H4 (cell line): ENCODE measurements at places on chromosomes 6 and 20. TPM values are rescaled to one million over a fixed set of nuclear protein-coding genes. Genes with fewer than 3 reads are reported as not detected.

DNA sequence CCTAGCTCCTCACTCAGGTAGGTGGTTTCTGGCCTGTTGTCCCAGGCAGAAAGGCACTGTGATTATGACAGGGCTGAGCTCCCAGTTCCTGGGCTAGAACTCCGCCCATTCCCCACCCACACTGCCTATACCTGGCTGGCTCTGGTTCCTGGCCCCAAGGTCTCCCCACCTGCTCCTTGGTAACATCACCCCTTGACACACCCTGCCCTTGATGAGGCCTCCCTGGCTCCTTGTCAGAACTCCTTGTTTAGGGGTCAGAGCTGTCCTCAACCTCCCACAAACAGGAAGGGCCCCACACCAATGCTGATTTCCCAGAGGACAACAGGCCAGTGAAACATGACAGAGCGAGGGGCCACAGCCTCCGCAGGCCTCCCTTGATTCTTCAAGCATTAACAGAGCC lies 15.5 kb upstream of the MYMX start:
- no peak for DNase-seq

Gene CDH4
- 0.14 and 0.16 TPM in 2 replicates for total RNA-seq

DNA sequence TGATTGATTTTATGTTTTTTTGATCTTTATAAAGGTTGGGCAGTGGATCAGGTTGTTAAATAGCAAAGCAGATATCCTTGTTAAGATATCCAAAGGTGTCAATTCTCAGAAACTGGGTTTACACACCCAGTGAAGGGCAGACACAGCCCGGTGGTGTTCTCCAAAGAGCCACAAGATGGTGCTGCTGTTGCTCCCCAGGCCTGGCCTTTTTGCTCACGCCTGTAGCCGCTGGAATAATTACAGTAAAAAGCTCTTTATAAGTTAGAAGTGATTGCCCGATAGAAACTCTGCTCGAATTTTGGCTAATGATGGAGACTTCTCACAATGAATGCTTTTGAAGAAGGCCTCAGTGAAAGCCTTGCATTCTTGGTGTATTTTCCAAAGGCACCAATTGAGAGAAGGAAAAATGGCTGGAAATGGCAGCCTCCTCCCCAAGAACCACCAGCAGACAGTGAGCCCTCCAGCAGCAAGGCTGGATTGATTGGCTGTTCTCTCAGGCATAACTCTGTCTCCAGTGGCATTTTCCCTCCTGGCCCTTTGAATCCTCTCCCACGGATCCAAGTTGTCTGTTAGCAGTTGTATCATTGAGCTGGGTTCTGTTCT lies 120.5 kb upstream of the CHD6 start:
- peak; percentile 26 for DNase-seq

Gene SYCP2
- 0.23 and 2.1 TPM in 2 replicates for total RNA-seq

GRCh38 chr6:146981981-146982380 lies 222.2 kb upstream of the STXBP5 start:
- DNase-seq = no peak

DNA sequence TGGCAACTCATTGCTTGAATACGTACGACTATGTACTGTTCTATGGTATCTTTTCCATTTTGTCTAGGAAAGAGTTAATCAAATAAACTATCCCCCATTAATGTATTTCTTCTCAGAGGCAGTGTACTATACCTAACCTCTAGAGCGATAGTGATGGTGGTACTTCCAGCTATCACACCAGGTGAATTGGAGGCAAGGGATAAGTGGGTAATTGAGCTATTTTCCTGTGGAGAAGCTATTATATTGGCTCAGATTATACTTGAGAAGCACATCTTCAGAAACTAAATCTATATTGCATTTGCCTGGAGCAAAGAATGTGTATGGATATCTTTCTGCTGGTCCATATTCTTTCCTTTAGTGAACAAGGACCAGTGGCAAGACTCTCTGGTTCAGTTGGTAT lies 430.7 kb upstream of the KHDRBS2 start:
- no peak for DNase-seq

- no peak for DNase-seq
Measured at GRCh38 chr6:157445277-157446009, 64.5 kb downstream of the ZDHHC14 start.

Gene KCNG1
- 11.3 and 24.5 TPM in 2 replicates for total RNA-seq

DNA sequence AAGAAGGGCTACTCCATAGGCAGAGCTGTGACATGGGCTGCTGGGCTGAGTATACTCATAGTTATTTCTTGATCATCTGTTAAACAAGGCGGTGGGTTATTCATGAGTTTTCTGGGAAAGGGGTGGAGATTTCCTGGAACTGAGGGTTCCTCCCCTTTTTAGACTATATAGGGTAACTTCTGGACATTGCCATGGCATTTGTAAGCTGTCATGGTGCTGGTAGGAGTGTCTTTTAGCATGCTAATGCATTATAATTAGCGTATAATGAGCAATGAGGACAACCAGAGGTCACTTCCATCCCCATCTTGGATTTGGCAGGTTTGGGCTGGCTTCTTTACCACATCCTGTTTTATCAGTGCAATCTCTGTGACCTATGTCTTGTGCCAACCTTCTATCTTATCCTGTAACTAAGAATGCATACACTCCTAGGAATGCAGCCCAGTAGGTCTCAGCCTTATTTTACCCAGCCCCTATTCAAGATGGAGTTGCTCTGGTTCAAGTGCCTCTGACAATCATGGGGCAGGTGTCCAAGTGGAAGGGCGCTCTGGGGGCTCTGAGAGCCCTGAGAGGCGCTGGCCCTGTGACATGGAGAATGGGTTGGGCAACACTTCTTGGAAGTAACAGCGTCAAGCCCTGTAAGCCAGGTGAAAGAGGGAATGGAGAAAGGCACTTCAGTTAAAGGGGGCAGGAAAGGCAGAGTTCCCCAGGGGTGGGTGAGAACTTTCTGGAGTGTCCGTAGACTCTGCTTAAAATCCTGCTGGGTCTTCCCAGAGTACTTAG lies 354.2 kb upstream of the SULF2 start:
- DNase-seq = peak; percentile 74

Gene C6orf132
- not detected in 2 replicates for total RNA-seq

DNA sequence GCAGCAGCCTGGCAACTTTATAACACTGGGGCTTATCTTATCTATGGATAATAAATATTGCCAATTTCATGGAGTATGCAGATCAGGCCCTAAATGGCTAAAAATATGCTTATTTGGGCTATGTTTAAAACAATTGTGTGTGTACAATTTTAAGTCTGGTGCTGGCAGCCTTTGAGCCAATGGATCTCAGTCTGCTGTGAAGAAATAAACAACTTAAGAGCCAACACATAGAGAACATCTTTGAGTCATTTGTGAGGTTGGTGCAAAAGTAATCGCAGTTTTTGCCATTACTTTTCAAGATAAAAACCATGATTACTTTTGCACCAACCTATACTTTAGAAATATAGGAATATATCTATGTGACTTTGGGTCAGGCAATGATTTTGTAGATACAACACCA lies 129.1 kb upstream of the CARMIL1 start:
- DNase-seq = no peak

Gene RTF2
- total RNA-seq = 70.0 and 71.4 TPM in 2 replicates

DNA sequence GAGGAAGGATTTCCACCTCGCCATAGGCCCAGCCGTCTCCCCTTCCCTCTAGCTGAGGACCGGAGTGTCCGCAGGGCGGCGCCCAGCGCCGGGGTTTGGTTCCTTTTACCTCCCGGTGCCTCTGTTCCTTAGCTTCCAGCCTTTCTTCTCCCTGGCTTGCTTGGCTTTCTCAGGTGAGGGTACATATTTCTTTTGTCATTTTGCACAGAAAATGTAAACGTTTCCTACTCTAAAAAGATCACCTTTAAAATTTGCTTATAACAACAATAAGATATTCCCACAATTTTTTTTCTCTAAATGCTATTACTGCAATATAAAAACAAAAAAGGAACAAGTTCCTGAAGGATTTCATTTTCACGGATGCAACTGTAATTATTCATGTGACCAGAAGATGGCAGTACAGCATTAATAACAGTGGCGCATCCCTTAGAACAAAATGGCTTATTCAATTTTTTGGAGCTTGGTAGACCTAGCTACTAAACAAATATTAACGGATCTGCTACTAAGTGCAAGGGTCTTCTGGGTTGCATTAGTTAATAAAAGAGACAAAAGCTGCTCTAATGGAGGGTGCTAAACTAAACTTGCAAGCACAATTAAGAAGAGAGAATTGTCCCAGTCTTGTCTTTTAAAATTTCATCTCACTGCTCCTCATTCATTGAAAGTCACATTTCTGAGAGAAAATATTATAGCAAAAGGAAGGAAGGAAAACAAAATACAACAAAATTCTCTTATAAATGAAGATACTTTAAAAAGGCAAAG lies 172.9 kb downstream of the ADGRG6 start:
- peak; percentile 33 for DNase-seq

- DNase-seq = no peak
Measured at GRCh38 chr20:753136-753535, 15.2 kb downstream of the SLC52A3 start.

GRCh38 chr6:45518013-45518720 lies 140.4 kb upstream of the SUPT3H start:
- DNase-seq = no peak

Gene HLA-DRB1
- 0.95 and 1.4 TPM in 2 replicates for total RNA-seq

DNA sequence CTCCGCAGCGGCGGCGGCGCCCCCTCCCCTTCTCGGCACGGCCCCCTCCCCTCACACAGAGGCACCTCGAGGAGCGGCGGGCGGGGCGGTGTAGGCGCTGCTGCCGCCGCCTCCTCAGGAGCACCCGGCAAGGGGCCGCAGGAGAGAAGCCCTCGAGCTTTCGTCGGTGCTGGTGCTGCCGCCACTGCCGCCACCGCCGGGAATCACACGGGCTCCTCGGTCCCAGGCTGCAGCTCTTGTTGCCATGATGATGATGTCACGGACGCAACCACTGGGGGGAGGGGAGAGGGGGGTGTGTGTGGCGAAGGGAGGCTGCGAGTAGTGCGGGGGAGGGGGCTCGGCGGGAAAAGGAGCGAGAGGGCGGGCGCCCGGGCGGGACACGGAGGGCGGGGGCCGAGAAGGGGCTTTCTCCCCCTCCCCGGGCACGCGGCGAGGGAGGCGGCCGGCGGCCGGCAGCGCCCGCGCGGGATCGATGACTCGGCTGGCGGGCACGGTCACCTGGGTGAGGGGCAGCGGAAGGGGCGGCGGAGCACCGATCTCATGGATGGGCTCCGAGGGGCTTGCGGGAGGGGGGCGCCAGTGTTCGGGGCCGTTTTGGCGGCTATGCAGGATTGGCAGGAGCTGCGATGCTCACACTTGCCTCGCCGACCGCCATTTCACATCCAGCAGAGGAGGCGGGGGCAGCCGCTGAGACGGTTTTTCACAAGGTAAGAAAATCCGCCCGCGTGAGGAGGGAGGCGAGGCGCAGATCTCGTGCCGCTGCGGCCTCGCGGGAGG lies at the start of gene REV3L:
Gene REV3L (minus strand): TSS at position 260 of the 777 bp plus-strand sequence. CDS start 330 bp downstream, outside the sequence.
- DNase-seq = peak; percentile 82

- DNase-seq = no peak
Measured at GRCh38 chr6:34145161-34146020, 496 bp downstream of the GRM4 start.

GRCh38 chr6:135173242-135173988 lies 7.7 kb upstream of the MYB start:
- DNase-seq = no peak

GRCh38 chr6:24099181-24099580 lies 26.8 kb upstream of the NRSN1 start:
- no peak for DNase-seq

GRCh38 chr20:21835042-21835441 lies 129.6 kb downstream of the PAX1 start:
- DNase-seq = no peak

- no peak for DNase-seq
Measured at GRCh38 chr20:33568378-33568777, 78.5 kb downstream of the CBFA2T2 start.

DNA sequence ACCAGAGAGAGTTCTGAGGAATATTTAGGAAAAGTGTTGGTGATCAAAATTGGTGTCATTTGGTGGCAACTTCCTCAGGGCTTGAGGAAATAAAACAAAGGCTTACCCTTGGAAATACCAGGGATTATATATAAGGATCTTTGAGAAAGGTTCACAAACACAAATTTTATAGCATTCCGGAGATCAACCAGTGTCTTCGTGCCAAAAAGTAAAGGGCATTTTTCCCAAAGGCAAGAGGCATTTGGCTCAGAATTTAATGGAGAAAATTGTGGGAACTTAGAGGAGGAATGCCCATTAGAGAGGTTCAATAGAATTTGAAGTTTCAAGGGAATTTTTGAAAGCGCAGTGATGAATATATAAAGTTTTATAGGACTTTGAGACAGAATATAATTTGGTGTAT lies 179.5 kb downstream of the FUT9 start:
- no peak for DNase-seq

- DNase-seq = no peak
Measured at GRCh38 chr20:3181270-3181669, 7.9 kb upstream of the LZTS3 start.

DNA sequence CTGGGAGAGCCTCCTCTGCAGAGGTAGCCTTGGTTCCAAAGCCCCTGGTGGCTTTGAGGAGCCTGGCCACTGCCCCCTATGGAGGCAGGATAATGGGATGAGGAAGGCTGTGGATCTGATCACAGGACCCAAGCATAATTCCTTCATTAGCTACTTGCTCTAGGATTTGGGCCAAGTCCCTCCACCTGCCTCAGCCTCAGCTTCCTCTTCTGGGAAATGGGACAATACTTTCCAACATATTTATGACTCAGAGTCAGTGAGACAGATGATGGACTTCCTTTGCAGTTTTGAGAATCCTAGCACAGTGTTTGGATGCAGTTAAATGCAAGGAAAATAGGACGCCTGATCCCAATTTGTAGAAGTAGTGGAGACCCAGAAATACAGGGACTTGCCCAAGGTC lies 63.8 kb upstream of the MYL9 start:
- DNase-seq = no peak
